ENCODE measurements at places on chromosomes 2 and 18. TPM values are rescaled to one million over a fixed set of nuclear protein-coding genes. Genes with fewer than 3 reads are reported as not detected.

Gene ARHGAP28
- total RNA-seq, result 24.1 TPM

Gene CAPN14
- total RNA-seq, result not detected

Gene B4GALT6
- total RNA-seq, result 2.0 TPM

Gene SULT1C4
- total RNA-seq, result not detected

Gene SKOR2
- total RNA-seq, result not detected

Gene IL18RAP
- not detected for total RNA-seq

Gene KRTCAP3
- 5.2 TPM for total RNA-seq

Gene POLR1A
- 12.1 TPM for total RNA-seq

Gene NCKAP5
- 0.12 TPM for total RNA-seq

Gene BCL2
- 4.1 TPM for total RNA-seq

Gene SERPINB10
- total RNA-seq, result not detected

Gene RIT2
- not detected for total RNA-seq

Gene MYO3B
- not detected for total RNA-seq

Gene STPG4
- total RNA-seq, result not detected

Gene ICA1L
- 6.7 TPM for total RNA-seq

Gene MARCHF4
- total RNA-seq, result 7.8 TPM

Gene MEIS1
- 21.9 TPM for total RNA-seq

Gene FBLN7
- total RNA-seq, result 3.7 TPM
